ENCODE measurements at places on chromosomes 5 and 9. TPM values are rescaled to one million over a fixed set of nuclear protein-coding genes. Genes with fewer than 3 reads are reported as not detected.

GRCh38 chr5:34688015-34688810 is 32.1 kb downstream of the RAI14 start:
- no peak for DNase-seq

Gene CCNO
- total RNA-seq, result 7.3 TPM

- peak; percentile 68 for DNase-seq
Measured at GRCh38 chr9:108885643-108886348, 23.7 kb downstream of the ACTL7A start.

DNA sequence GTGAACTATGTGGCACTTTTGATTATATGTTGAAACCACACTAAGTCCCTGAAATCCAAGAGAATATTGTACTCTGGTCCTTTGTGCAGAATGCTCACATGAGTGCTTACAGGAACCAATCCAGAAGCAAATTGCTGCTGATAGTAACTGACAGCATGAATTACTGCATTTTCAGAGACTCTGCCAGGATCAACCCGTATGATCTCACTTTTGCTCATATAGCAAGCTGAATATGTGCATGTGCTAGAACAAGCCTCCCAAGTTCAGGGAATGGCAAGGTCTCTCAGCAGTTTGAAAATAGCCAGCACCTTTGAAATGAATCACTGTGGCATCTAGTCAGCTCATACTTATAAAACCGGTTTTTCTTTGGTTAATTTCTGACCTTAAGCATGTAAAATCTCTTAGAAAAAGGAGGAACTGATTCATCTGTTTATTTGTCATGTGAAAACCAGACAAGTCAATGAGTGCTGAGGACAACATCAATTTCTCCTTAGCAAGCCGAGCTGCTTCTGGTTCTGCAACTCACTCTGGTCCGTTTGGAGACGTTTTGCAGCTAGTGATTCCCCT is 215.7 kb upstream of the ELL2 start:
- DNase-seq, result peak; percentile 55

GRCh38 chr9:19009391-19009965 is 23.5 kb downstream of the SAXO1 start:
- no peak for DNase-seq

Gene TLE1
- 58.3 TPM for total RNA-seq

- DNase-seq, result no peak
Measured at GRCh38 chr5:33068786-33069185, 357.7 kb downstream of the NPR3 start.

Measured in body of pancreas (tissue), 4 donors.